Activated T-helper 17 cell treated with anti-CD3 and anti-CD28 coated beads, Interleukin-2, amount 50 U/mL, for 72 hours (primary cell): ENCODE measurements at places on chromosomes 7 and 10.

GRCh38 chr7:28591041-28591674 is 178.8 kb downstream of the CREB5 start:
- no peak for ATAC-seq

- ATAC-seq: no peak
Observed at GRCh38 chr7:11329626-11330025, 356.0 kb downstream of the PHF14 start.

- no peak for ATAC-seq
Observed at GRCh38 chr10:66176772-66177171, 749.1 kb upstream of the LRRTM3 start.

DNA sequence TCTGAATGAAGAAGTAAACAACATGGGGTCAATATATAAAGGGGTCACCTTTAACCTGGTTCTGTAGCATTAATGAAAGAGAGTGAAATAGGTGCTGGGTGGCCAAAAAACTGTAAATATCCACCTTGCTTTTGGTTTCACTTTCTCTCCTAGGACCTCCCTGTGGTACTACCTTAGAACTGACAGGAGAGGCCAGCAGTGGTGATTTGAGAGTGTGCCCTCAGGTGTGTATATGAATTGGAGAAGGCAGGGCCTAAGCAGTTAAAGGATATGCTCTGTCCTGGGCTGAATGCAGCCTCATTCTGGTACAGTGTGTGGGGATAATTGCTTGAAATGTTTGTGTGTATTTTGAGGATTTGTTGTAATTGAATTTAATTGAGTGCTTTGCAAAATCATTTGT is 62.0 kb downstream of the BBS9 start:
- peak; percentile 52 for ATAC-seq

DNA sequence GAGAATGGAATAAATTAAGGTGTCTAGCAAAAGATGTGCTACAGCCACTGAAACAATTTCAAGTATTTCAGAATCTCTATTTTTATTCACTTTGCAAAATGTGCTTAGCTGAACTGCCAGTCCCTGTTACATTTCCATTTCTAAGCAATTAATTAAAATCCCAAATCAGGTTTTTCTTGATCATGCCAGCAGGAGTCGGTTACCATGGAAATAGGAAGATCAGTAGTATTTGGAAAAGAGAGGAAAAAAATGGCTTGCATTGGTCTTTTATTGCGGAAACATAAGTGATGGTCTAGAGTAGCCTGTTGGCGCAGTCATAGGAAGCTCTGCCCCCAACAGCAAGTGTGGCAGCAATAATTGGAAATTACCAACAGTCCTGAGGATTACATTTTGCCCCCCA is 867.1 kb downstream of the GATA3 start:
- ATAC-seq: no peak

GRCh38 chr10:62414359-62414758 is 40.2 kb downstream of the ZNF365 start:
- ATAC-seq: no peak

DNA sequence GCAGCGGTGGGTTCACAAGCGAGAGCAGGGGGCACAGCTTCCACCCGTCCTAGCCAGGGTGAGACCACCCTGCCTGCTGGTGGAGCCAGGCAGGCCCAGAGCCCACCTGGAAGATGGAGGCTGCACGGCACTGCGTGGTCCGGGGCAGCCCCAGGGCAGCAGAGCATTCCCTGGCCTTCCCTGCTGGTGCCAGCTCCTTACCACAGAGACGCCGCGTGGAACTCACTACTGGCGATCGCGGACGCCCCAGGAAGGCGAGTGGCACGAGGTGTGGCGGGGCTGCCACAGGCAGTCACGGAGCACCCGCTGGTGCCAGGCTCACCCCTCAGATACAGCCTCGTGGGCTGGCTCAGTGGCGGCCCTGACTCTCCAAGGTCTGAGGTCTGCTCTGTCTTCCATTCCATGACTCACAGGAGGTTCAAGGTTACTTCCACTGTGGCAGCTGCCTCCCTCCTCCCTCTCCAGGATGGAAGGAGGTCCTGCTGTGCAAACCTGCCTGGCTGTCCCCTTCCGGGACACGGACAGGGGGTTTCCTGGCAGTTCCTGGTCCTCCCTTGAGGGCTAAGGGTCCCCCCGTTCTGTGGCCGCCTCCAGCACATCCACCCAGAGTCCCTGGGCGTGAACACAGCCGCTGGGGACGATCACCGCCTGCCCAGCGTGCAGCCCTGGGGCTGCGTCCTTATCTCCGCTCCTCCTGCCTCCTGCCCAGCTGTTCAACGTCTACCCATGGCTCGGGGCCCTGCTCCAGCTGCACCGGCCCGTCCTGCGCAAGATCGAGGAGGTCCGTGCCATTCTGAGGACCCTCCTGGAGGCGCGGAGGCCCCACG is 3.1 kb downstream of the CYP2W1 start:
- no peak for ATAC-seq

DNA sequence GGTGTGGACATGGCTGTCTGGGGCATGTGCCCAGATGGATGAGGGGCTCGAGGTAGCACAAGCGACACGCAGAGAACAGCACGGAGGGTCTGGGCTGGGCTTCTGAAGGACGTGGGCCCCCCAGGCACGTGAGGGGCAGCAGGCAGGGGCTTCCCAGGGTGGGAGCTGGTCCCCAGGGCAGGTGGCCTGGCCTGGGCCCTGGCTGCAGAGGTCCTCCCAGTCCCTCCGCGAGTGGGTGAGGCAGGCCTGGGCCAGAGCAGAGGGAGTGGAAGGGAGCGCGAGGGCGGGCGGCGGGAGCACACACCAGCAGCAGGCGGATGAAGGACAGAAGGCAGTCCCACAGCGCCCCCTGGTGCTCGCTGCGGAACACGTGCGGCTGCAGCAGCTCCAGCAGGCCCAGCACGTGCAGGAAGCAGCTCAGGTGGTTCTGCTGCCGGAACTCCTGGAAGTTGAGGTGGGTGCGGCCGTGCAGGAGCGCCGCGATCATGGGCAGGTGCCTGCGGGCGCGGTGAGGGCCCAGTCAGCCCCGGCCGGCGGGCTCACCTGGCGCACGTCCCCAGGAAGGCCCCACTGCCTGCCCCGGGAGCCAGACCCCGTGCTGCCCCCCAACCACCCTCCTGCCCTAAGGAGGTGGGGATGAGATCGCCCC is 14.7 kb upstream of the MICALL2 start:
- ATAC-seq: peak; percentile 81

DNA sequence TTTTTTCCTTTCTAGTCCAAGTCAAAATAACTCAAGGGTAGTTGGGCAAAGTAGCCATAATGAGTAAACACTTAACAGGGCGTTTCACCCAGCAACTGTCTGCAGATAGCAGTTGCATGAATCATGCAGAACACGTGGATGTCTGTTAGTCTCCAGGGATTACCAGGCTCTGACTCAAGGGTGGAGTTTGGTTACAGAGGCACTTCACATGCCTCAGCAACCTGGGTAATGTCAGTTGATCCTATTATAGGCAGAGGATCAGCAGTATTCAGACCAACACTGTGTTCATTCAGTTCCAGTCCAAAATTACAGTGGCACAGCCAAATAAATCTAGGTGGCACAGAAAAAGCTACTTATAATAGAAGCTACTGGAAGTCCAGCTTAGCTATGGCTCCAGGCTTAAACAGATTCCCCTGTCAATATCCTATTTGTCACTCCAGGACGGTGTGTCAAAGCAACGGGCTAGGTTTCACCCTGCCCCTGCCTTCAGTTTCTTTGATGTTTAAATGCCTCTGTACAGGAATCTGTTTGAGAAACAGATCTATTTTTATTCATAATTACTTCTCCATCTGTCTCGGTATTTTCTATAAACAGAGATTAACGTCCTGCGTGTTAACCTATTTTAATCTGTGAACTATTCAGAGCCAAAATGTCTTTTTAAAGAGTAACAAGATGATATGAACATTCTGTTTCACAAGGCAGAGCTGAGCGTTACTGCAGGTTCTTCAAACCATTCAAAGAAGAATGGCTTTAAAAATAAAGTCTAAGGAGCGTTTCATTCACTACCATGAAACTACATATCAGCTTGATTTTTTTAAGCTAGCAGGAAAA is 162.6 kb upstream of the AKR1E2 start:
- ATAC-seq: peak; percentile 100

GRCh38 chr7:38229884-38230642 is 43.4 kb downstream of the TARP start:
- no peak for ATAC-seq

GRCh38 chr7:104453190-104453589 is 124.8 kb downstream of the LHFPL3 start:
- ATAC-seq: no peak

- no peak for ATAC-seq
Observed at GRCh38 chr7:134946260-134946659, 40.0 kb upstream of the AGBL3 start.

DNA sequence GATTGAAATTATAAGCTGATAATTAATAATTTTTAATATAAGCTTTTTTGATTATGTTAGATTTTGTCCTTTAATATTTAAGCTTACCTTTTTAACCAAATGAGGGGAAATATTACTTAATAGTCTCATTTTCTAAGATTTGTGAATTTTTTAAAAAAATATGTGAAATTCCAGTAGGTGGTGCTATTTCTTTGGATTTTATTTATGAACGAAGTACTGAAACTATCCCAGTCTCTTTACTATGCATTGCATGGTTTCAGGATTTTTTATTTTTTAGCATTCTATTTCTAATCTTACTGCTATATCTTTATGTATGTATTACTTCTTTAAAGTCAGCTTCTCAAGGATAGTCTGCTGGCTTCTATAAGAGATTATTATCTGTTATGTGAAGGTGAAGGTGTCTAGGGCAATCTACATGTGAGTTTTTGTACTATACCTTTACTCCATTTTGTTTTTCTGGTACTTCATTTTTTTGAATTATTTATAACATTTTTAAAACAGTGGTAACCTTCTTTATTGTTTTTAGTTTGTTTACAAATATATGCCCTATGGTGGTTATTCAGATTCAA is 78.3 kb downstream of the ATRNL1 start:
- no peak for ATAC-seq

- ATAC-seq: no peak
Observed at GRCh38 chr7:98777051-98777450, 92.8 kb downstream of the TMEM130 start.

DNA sequence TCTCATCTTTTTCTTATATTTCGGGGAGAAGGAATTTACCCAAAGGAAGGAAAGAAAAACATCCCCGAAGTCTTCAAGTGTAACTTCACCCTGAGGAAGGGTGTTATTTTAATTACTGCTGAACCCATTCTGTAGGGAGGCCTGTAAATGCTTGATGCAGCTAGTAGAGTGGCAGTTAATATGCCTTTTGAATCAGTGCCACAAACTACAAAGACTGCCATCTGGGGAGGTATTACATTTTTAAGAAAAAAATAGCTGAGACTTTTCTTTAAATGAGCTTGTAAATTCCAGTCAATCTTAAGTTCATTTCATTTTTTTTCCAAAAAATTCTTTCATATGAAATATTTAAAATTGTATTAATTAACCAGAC is 233.1 kb upstream of the FERD3L start:
- ATAC-seq: no peak

DNA sequence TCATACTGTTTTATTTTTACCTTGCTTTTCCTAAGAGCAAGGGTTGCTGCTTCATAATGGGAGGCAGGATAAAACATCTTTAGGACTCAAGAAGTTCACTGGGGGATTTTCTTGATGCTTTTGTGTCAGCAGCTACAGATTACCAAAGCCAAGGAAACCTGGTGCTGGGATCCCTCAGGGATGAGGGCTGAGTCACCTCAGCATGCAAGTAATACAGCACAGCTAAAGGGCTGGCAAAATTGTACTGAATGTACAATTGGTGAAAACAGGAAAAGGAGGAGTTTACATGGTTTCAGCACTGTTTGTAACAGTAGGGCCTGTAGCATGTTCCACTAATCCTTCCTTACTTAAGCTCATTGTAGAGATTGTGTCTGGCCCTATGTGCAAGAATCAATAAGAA is 1056.8 kb downstream of the SORCS1 start:
- no peak for ATAC-seq

GRCh38 chr7:142321391-142321790 is 63.5 kb upstream of the PRSS58 start:
- peak; percentile 30 for ATAC-seq

DNA sequence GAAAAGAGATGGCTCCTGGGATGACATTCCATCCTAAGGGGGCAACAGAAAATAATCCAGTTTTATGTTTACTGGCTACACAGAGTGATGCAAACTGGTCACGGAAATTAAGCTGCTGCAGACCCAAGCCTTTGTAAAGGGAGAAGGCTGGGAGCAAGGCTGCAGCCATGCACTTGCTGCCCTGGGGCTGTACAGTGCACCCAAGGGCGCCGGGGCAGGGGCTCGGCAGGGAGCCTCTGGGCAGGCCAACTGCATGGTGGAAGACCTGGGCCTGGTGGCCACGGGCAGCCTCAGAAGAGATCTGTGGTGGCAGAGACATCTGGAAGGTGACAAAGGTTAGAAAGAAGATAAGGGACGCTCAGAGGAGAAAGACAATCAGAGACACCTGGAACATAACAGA is 113.8 kb downstream of the DLG5 start:
- no peak for ATAC-seq

DNA sequence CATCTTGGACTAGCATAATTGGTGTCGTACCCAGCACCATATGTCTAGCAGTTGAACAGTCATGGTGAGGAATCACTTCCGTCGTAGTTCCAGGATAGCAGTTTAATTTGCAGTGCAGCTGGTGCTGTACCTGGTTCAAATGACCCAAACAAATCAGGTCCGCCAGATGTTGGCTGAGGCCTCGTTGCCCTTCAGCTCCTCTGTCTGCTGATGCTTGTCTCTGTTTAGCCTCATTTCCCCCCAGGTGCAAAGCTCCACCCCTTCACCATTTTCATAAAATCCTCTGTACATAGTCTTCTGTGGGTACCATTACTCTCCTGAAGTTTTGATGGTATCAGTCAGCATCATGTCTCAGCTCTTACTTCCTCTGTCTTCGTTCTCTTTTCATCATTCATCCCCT is 35.1 kb downstream of the UMAD1 start:
- ATAC-seq: no peak

DNA sequence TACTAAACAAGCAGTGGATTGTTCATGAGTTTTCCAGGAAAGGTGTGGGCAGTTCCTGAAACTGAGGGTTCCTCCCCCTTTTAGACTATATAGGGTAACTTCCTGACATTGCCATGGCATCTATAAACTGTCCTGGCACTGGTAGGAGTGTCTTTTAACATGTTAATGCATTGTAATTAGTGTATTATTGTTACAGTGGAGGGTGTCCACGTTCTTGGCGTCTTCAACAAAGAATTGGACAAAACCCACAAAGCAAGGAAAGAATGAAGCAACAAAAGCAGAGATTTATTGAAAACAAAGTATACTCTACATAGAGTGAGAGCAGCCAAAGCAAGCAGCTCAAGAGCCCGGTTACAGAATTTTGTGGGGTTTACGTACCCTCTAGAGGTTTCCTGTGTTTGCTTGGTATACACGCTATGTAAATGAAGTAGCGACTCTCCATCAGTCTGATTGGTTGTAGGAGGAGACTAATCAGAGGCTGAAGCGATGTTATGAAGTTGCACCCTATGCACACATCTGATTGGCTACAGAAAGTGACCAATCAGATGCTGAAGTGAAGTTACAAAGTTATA is 175.2 kb downstream of the NSUN6 start:
- no peak for ATAC-seq

GRCh38 chr10:43794181-43794815 is 145.6 kb upstream of the ZNF32 start:
- no peak for ATAC-seq

GRCh38 chr7:32586291-32587221 is 91.3 kb downstream of the AVL9 start:
- no peak for ATAC-seq

- peak; percentile 16 for ATAC-seq
Observed at GRCh38 chr7:121369462-121369861, 26.6 kb downstream of the FAM3C start.
